Osteocyte (in vitro differentiated cells): ENCODE measurements at places on chromosomes 16 and 17.

- DNase-seq, result no peak
Measured at GRCh38 chr16:18048853-18049546, 287.5 kb downstream of the NPIPA8 start.

GRCh38 chr17:10120749-10121148, 77.7 kb downstream of the GAS7 start:
- no peak for DNase-seq

- no peak for DNase-seq
Measured at GRCh38 chr17:34146440-34147043, 108.5 kb upstream of the CCL2 start.

- DNase-seq, result no peak
Measured at GRCh38 chr16:61770301-61770700, 265.9 kb downstream of the CDH8 start.

GRCh38 chr17:27797390-27798091, 2.8 kb downstream of the NOS2 start:
- DNase-seq, result no peak

- DNase-seq, result no peak
Measured at GRCh38 chr16:9309844-9310243, 218.4 kb downstream of the HAPSTR1 start.

GRCh38 chr17:21039839-21040575, 2.8 kb downstream of the USP22 start:
- DNase-seq, result no peak

DNA sequence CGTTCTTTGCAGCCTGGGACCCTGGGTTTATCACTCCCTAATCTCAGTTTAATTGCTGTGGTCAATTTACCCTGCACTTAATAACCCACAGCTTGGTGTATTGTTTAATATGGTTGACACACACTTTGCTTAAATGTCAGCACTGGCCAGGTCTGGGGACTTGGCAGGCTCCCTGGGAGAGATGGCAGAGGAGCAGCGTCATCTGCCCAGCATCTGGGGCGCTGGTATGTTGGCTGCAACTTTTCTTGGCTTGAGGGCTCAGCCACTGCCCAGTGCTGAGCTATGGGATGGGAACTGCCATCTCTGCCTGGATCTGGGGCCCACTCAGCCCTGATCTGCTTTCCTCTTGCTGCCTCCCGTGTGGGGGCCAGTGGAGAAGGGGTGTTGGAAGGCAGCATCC, 115.7 kb upstream of the IRX3 start:
- DNase-seq, result no peak

DNA sequence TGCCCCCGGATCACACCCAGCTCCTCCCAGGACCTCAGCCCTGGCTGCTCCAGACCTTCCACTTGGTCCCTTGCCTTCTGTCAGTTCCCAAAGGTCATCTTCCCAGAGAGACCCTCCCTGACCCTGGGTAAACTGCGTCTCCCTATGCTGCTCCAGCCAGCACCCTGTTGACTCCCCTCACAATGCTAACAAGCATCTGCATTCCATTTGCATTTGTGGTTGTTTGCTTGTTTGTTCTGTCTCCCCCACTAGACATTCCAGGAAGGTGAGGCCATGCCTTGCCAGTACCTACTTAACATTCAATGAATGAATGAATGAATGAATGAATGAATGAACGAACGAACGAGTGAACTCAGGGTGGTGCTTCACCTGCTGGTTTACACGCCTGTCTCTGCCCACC, 171.2 kb downstream of the WSCD1 start:
- DNase-seq, result peak; percentile 32

DNA sequence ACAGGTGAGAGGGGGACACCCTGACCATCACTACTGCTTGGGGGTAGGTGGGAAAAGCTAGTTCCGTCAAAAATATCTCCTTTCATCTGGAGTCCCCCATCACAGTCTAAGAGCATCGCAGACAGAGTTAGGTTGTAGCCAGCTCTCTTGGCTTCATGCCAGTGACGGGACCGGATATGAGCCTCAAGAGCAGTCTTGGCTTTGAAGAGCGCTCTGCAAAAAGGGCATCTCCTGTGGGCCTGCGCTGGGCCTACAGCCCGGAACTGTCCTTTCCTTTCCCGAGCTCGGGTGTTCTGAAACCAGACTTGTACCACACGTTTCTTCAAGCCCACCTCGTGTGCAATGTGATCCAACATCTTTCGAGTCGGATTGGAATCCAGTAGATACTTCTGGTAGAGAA, 253.6 kb downstream of the ZFHX3 start:
- no peak for DNase-seq

DNA sequence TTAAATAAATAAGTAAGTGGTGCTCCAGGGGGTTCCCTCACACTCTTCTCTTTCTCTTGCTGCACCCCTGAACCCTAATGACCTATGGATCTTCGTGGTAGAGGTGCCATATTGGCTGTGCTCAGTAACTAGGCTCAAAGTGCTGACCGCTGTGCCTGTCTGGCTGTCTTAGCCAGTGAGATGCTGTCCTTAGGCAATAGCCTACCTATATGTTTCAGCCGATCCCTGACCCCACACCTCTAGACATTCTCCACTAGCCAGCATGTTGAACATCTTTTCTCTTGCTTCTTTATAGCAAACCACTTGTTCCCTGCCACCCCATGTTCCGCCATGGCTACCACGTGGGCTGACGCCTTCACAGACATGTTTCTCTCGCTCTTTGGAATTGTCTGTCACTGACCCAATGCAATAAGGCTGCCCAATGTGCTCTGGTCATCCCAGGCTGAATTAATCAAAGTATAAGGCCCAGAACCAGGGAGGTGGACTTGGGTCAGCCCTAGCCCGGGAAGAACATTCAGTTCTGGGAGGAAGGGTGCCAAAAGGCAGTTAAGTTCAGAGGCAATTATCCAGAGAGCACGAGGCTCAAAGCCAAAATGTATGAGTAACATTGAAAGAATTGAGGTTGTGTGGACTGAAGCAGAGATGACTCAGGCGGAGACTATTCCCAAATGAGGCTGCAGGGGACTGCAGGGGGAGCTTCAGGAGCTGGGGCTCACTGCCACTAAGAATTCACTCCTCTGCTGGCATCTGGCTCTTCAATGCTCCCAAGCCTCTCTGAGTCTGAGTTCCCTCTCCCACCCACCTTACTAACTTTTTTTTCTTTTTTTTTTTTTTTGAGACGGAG, 28.7 kb upstream of the TNRC6A start:
- DNase-seq, result peak; percentile 91

DNA sequence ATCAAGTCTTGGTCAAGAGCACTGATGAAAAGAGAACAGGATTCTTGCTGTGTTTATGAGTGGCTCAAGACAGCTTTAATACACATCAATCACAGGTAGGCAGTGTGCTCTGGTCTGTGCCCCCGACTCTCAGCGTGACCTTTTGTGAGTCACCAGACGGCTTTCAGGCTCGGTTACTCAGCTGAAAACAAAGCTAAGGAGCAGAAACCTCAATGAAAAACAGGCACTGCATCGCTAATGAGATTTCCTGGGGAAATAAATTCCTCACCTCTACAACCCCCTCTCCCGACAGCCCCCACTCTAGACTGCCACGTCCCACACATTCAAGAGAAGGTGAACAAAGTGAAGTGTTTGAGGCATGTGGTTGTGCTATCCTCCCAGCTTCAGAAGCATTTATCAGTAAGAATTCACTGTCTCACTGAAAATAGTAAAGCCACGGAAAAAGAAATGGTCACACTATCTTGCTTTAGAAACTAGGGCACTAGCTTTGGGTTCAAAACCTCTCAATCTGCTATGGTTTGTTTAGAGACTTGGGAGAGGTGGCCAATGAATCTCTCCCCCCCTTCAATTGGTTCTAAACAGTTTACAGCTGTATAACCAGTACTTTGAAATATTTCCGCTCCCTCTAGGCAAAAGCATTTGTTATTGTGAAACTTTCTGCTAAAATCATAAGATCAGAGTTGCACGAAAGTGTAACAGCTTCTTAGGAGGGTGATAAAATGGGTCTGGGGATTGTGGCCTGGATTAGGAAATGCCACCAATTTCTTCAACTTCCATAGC, 199.5 kb upstream of the PMFBP1 start:
- DNase-seq, result no peak

DNA sequence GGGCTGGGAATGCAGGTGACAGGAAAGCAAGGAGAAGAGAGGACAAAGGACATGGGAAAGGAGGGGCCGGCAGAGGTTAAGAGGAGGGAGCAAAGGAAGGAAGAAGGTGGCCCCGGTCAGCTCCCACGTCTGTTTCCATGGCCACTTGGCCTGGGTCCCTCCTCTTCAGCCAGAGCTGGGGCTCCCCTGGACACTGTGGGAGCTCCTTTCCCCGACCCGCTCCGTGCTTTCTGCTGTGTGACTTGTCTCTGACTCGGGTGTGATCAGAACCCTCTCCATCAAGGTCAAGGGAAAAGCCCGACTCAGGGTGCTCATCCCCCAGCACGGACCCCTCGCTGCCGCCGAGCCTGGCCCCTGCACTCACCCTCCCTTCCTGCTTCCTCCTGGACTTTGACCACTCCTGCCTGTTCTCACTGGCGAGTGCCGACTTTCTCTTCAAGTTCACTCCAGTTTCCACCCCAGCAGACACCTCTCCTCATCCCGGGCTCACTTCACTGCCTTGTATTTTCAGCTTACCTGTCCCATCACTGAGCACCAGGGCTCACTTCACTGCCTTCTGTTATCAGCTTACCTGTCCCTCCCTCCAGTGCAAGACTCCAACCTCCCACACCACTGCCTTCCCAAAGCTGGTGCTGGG, 61.2 kb downstream of the MEAK7 start:
- DNase-seq, result no peak
